ENCODE measurements at places on chromosomes 7 and 10.

DNA sequence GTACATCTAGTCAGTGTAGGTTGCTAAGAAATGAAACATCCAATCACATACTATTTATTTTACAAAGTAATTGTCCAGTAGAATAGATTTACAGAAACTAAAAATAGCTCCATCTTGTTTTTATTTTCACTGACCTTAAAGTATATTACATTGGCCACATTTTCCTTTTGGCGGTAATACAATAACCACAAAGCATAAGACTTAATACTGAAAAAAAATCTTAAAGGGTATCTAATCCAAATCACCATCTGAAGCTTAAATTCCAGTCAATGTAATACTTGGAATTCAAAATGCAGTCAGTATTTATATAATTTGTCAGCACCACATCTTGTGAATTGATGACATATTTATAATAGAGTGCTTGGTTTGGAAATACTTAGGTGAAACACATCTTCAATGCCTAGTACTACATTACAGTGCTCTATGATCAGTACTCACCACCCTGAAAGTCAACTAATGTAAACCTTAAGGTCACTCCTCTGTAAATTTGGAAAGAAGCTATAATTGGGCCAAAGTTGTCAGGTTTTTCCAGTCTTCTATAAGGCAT, 8.9 kb downstream of the ANKMY2 start:
- no peak for DNase-seq

GRCh38 chr7:37201876-37202198, 246.8 kb downstream of the ELMO1 start:
- DNase-seq: no peak

GRCh38 chr10:25631471-25631870, 302.6 kb upstream of the MYO3A start:
- DNase-seq: no peak

DNA sequence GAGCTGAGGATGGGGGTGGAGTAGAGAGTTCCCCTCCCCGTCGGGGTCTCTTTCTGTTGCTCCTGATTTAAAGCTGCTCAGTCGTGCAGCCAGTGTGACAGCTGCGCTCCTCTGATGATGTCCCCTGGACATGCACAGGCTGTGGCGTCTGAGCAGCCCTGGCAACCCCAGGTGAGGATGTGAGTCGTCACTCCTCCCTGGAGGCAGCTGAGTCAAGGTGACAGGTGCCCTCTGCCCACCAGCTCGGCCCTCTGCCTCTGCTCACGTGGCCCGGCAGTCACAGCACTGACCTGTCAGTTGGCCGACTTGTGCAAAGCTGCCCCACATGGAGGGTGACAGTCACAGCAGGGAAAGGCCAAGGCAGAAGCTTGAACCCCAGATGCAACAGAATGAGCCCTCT, 33.9 kb downstream of the ANXA8 start:
- DNase-seq: no peak

GRCh38 chr10:17038627-17039026, 91.0 kb downstream of the CUBN start:
- DNase-seq: no peak

DNA sequence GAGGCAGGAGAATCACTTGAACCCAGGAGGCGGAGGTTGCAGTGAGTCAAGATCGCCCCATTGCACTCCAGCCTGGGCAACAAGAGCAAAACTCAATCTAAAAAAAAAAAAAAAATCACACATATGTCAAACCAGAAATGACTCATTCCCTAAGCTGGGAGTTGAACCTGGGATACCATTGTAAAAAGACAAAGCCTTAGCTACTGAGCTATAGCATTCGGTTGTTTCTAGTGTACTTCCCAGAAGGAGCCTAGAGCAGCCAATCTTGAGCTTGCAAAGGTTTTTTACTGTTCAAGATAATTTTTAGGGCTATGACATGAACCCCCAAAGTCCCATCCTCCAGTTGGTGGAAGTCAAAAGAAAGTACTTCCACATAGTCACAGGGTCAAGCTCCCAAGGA, 87.9 kb downstream of the ZNF467 start:
- no peak for DNase-seq

GRCh38 chr7:74289659-74290552, 699 bp downstream of the CLIP2 start:
- peak; percentile 33 for DNase-seq

DNA sequence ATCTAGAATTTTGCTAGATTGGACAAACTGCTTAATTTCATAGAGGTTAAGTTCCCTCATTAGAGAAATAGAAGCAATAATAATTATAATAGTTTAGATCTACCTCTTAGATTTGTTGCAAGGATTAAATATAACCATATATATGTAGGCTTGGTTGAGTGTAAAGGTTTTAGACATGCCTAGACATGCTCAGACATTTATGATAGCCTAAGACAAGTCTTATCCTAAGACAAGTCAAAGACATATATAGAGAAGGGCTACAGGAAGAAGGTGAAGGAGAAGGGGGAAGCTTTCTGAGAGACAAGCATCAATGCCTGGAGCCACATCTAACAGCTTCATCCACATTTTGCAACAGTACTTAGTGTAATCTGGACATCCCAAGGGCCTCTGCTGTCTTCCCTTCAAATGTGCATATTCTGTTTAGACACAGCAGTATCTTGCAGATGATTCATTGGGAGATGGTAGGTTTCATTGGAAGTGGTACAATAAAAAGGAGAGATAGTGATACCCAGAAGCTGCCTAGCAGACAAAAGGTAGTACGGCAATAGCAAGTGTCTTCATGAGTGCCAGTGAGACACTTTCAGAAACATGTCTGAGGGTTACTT, 146.5 kb downstream of the HGF start:
- no peak for DNase-seq

GRCh38 chr7:130912082-130912861, 178.3 kb upstream of the KLF14 start:
- DNase-seq: no peak

DNA sequence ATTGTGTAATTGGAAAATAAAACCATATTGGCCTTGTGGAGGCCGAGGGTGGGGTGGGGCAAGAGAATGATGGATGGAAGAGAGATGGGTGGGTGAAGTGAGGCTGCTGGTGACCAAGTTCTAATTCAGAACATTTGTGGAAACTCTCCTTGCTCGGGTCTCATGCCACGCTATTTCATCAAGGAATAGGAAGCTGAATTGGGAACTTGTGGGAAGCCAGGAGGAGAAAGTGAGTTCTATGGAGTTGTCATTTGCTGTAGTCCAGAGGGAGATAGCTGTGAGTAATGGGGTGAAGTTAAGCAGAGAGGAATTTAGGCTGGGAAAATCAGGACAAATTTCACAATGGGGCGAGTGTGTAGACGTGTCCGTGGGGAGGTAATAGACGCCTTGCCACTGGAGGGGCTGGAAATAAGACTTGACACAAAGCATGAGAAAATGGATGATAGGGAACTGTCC, 339.2 kb downstream of the LRMDA start:
- DNase-seq: no peak

GRCh38 chr7:41769162-41769561, 66.3 kb upstream of the INHBA start:
- no peak for DNase-seq

DNA sequence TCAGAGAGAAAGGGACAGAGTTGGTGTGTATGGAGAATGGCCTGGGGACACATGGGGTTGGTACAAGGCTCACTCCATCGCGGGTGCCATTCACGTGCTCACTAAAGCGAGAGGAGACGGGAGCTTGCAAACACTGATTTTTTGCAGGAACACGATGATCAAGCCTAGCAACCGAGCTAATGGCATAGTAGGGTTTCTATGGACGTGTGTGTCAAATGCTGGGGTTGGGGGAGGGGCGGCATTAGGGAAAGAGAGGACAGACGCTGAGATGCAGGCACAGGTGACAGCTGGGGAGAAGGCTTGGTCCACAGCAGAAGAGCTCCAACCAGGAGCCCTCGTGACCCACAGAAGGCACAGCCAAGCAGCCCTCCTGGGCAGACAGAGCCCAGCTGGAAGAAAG, 33.9 kb downstream of the RCC1L start:
- DNase-seq: no peak

- DNase-seq: no peak
These were observed 309.7 kb downstream of the CSTF2T start for GRCh38 chr10:51389415-51390321.

GRCh38 chr7:116569737-116570136, 44.9 kb downstream of the CAV1 start:
- DNase-seq: no peak

GRCh38 chr10:131872011-131872826, 28.6 kb upstream of the PPP2R2D start:
- no peak for DNase-seq

DNA sequence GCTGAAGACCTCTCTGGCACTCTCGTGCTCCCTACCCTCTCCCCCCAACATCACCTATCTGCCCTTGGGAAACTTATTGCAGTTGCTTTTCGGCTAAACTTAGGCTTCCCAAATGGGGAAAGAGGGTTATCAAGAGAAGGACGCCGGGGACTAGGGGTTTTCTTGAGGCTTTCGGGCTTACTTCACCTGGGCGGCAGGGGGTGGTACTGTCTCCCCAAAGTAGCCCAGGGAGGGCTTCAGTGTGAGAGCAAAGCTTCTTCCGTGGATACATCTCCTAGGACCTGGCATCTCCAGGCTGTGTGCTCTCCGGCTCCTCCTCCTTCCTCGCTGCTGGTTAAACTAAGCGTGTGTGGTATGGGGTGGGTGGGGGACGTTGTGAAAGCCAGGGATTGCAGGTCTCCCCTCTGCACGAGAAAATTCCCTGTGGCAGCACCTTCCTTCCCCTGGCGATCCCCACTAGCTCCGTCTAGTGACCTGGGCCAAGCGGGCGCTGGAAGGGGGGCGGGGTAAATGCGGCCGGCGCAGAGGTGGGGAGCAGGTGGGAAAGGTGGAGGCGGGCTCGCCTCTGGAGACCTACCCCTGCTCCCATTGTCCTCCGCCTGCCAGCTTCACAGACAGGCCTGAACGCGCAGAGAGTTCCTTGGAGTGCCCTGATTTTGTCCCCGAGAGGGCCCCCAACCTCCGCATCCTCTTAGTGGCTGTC, 1.1 kb downstream of the PLXDC2 start:
- no peak for DNase-seq
